HS-27A (cell line): ENCODE measurements at places on chromosomes 2 and 18.

DNA sequence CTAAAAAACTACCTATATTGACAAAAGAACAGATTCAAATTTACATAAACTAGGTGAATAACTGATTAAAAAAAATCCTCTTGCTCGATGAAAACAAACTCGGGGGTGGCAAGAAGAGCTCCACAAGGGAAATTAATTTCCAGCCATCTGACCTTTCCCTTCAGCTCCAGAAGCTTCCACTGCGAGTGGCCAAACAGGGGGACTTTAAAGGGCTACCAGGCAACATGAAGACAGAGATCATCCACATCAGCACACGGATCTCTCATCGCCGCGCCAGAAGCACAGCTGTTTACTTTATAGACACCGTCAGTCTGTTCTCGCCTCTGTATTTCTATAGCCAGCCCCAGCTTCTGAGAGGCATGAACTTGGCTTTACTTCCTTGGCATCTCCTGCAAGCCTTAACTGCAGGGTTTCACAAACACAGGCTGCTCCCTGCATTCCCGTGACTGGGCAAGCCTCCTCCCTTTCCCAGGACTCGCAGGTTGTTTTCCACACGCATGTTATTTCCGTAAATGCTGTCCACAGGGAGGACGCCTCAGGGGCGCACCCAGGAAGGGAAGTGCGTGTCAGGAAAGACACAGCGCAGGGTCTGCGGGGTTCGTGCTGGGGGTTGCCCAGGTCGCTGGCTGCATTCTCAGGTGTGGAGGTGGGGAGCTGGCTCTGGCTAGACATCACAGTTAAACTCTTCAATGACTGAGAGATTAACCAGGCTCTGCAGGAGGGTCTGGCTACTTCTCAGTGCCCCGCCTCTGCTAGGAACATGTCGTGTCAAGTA lies 85.0 kb downstream of the USP40 start:
- DNase-seq, result no peak

GRCh38 chr2:29075894-29076705 lies 1.8 kb upstream of the PCARE start:
- DNase-seq, result no peak

DNA sequence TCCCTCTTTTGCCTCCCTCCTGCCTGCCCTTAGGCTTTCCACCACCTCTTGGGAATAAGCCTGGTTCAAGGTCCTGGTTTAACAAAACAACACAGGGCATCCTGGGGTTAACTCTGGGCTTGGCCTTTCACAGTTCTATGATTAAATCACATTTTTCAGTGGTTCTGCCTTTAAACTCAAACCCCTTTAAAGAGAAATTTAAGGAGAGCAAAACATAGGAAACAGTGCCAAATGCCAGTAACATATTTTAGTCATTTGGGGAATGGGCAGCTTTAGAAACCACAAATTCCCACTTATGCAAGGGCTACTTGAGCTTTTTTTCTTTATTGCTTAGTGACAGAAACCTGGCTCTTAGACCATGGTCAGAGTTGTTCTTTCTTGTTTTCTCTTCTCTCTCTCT lies 112.2 kb upstream of the FZD5 start:
- no peak for DNase-seq

DNA sequence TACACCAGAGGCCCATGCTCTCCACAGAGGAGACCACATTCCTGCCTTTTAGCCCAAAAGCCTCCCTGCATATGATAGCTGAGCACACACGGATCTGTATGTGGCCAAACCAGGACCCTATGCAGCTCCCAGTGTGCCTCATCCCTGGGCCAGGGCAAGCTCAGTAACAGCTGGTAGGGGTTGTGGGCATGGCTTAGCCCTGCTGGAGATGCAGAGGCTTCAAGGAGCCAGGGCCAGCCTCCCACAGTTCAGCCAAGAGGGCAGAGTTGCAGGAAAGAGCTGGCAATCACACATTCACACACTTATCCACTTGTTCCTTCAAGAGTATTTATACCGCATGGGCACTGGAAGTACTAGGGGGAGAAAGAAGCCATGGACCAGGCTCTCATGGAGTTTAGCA lies 1.6 kb upstream of the LIMS2 start:
- no peak for DNase-seq

DNA sequence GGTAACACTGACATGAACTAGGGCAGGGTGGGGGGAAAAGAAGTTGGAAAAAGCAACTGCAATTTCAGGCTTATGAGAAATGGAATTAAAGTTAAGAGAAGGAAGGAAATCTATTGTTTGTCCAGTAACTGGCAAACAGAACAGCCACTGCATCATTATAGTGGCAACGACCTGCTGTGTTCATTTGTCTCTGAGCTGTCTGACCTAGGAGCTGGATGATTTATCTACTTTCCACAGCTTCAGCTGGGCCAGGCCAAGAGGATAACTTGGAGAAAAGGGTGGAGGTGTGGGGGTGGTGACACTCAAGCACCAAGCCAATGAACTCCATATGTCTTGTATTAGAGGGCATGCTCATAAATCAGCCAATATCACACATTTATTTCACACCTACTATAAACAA lies 291.5 kb upstream of the KLHL29 start:
- DNase-seq, result no peak
